Activated gamma-delta T cell (primary cell): ENCODE measurements at places on chromosomes 6 and 20.

GRCh38 chr20:34155836-34156235 lies 43.8 kb upstream of the EIF2S2 start:
- no peak for DNase-seq

DNA sequence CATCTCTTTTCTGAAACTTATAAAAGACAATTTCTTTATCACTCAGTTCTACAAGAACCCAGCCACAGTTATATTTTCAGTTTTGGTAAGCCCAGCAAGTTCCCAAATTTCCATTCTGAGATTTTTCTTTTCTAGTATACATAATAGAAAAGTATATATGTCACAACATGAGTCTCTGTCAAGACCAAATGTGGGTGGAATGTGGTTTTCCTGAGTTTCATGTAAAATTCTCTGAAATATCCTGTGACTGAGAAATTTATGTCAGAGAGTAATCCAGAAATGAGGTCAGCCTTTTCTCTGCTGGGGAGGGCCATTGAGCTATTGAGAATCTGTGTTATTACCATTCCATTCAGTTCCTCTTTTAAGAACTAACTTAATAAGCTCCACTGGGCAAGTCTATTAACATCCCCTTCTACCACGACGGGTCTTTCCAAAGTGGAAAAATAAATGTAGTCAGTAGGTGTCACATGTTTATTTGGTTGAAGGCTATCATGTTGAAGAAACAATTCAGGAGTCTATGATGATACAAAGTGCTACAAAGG lies 100.7 kb upstream of the HMGN3 start:
- no peak for DNase-seq

DNA sequence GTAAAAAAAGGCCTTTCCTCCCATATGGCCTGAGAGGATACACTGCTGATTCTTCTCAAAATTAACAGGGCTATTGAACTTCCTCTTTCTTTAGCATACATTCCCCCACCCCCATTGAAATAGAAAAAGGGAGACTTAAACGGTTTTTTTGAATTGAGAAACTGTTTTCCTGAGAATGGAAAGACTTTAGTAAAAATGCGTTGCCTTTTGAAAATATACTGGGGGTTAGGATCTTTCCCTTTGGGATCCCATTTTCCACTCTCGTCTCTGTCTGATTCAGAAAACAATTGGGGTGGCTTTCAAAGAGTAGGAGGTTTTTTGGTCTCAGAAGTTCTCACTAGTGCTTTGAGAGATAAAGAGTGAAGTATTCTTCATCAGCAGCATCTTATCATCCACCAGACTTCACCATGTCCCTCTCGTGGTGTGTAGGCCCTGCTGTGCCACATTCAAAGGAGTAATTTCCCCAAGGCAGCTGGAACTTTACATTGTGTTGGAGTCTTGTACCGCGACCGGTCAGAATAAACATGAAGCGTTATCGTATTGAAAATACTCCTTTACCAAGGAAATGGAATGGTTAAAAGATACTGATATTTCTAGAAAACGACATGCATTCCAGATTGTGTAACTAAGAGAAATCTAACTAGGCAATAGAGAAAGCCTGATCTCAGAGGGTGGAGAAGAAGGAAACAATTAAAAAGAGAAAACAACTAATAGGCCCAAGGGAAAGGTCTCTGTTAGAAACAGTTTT lies 10.6 kb downstream of the MYB start:
- no peak for DNase-seq

DNA sequence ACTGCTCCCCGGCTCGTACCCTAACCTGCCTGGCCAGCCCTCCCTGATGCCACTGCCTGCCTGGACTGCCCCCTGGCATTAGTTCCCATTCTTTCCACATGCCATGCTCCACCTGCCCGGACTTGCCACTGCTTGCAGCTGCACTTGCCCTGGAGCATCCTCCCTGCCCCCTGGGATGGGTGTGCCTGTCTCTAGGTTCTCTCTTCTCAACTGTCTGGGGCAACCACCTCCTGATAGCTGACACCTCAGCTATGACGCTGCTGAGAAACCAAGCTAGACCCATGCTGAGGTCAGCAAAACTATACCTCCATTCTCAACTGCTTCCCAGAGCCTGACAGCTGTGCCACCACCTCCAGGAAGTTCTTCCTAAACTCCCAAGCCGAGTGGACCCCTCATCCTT lies 72.1 kb downstream of the PERP start:
- DNase-seq: no peak

- DNase-seq: no peak
Measured at GRCh38 chr20:43794326-43794725, 67.5 kb upstream of the GTSF1L start.

GRCh38 chr6:73985891-73986290 lies 289.9 kb downstream of the CD109 start:
- DNase-seq: no peak

DNA sequence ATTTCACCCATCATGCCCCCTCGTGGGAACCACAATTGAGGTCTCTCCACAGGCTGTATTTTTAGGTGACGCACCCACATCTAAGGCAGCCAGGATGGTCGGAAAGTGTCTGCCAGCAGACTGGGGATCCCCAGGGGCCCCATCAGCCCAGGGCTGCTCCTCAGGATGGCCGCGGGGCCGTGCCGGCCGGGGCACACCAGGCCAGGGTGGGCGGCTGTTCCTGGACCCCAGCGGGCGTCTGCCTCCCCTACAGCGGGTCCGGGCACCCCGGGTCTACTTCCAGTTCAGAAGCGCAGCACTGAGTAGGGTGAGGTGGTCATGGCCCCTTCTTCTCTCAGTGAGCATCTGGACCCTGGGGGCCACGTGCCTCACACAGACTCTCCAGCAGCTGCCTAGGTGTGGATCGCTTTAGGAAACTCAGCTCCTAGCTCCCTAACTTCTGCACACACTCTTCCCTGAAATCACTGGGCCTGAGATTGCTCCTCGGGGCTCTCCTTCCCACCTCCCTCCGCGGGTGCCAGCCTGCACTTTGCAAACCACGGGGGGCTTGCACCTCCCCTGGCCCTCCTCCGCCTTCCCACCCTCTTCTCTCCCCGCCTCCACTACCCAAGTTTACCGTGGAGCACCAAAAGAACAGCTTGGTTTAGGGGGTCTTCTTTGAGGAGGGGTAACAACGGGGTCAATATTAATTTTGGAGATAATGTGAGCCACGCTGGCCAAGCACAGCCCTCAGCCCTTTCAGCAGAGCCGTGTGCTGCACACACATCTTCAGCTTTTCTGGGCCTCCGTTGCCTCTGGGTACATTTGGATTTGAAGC lies 14.2 kb upstream of the FOXC1 start:
- no peak for DNase-seq

- DNase-seq: no peak
Measured at GRCh38 chr6:131353106-131353505, 217.8 kb downstream of the AKAP7 start.

GRCh38 chr6:34020807-34021553 lies 124.9 kb downstream of the GRM4 start:
- DNase-seq: no peak
